ENCODE measurements at places on chromosomes 12 and 14.

- DNase-seq = no peak
Observed at GRCh38 chr12:84362552-84362897, 550.1 kb downstream of the SLC6A15 start.

- DNase-seq = no peak
Observed at GRCh38 chr14:102317564-102318248, 1.8 kb upstream of the ZNF839 start.

DNA sequence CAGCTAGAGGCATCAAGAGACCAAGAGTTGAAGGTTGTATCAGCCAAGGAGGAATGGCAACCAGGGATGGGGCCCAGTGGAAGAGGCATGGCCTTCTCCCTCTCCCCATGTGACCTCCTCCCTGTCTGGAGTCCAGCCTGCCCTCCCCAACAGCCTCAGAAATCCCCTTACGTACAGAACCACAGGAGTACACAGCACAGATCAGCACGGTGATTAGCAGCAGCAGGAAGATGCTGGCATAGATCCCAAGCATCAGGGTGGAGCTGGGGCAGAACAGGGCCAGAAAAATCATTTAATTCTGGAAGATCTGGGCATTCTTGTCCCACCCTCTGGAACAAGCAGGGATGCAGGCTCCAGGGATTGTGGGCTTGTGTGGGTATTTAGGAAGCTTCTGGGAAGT, 14.4 kb downstream of the ADCY6 start:
- DNase-seq = no peak

DNA sequence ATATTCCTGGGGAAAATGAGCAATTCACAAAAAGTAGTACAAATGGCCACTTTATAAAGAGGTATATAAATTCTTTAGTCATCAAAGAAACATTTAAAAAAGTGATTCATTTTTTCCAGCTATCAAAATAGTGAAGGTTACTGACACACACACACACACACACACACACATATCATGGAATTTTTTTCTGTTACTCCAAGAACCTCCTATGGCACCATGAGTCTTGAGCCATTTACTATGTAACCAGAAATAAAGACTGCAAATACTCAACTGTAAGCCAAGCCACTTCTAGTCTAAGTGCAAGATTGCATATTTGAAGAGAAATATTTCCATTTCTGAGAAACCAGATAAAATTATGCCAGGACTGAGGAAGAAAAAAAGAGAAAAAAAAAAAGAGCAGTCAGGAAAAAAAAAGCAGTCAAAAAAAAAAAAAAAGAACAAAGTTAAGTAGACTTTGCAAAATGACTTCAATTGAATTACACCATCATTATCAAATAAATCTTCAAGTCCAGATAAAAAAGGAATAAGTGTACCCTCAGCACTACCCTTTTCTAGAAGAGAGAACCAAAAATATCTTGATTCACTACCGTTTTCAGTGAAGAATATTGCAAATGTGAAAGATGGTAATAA, 275.7 kb downstream of the DAD1 start:
- no peak for DNase-seq

- DNase-seq = no peak
Observed at GRCh38 chr12:132323171-132324010, 6.0 kb downstream of the GALNT9 start.

- no peak for DNase-seq
Observed at GRCh38 chr12:125453751-125454150, 388.5 kb downstream of the AACS start.

- DNase-seq = no peak
Observed at GRCh38 chr12:59928416-59928815, 332.6 kb downstream of the SLC16A7 start.

- no peak for DNase-seq
Observed at GRCh38 chr14:47223656-47224055, 451.7 kb downstream of the MDGA2 start.
